D721Med (cell line): ENCODE measurements at places on chromosomes 4 and X.

DNA sequence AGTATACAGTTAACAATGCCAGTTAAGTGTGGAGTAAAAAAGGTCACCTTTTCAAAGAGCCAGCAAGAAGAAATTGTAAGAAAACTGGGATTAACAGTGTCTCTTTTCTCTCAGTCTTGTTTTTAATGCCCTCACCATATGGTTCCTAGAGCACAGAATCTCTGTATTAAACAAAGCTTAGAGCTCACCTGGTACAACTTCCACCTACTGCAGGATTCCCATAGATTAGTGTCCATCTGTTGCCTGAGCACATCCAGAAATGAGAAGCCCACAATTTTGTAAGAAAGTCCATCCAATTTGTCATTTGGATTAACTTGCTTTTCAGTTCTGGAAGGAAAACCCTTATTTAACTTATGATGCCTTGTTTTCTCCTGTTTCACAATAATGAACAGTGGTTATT lies 1037.1 kb downstream of the STPG2 start:
- DNase-seq, result peak; percentile 12

GRCh38 chr4:83605744-83606172 lies 69.8 kb downstream of the GPAT3 start:
- DNase-seq, result no peak

GRCh38 chr4:125358453-125358852 lies 43.7 kb downstream of the FAT4 start:
- DNase-seq, result no peak

- DNase-seq, result no peak
Measured at GRCh38 chrX:43504394-43504793, 151.7 kb upstream of the MAOA start.

DNA sequence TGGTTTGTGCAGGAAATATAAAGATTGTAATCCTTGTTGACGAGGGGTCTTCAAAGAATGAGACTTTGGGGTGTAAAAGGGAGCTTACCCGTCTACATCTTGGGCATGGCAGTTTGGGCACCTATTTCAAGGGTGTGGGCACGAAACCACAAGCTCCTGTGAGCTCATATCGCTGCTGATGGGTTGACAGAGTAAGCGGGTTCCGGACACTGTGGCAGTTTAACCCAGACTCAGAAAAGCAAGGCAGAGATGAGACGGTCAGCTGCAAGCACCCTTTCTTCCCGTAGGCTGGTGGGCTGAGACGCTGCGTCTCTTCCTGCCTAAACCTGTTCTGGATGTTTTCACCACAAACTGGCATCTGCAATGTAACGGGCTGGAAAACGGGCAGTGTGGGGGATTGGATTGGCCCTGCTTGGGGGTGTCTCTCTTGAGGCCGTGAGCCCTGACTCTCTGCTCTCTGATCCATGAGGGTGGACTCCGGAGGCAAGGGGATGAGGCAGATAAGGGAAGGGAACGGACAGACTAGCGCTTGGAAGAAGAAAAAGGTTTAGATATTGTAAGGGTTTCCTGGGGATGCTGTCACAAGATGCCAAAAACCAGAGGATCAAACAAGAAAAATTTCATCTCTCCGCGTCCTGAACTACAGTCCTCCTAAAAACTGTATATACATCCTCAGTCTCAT lies 237.5 kb downstream of the SHOX start:
- no peak for DNase-seq

GRCh38 chrX:13101441-13102139 lies 57.2 kb upstream of the FAM9C start:
- DNase-seq, result no peak

DNA sequence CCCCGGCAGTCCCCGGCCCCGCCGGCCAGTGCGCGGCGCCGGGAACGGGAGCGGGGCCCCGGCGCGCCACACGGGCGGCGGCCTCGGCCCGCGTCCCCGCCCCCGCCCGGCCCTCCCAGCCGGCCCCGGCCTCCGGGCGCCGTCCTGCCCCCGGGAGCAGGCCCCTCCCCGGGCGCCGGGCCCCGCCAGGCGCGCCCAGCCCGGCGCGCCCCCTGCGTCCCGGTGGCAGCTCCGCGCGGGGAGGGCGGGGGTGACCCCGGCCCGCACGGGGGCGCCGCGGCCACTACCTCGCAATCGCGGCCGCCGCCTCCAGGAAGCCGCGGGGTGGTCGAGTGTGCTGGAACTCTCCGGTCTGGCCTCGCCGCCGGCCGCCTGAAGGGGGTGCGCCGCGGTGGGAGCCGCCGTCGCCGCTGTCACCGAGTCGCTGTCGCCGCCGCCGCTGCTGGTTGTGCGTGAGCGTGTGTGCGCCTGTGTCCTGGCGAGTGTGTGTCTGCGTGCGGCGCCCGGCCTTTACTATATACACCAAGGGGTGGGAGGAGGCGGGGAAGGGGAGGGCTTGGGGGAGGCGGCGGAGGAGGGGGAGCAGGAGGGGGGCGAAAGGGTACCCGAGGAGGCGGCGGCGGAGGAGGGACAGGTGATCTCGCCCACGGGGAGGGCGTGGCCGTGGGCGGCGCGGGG lies at the start of gene RAI2:
Gene RAI2 (minus strand): TSS at position 488 of the 678 bp plus-strand sequence. CDS start 59,288 bp downstream, outside the sequence.
- peak; percentile 15 for DNase-seq

- DNase-seq, result no peak
Measured at GRCh38 chr4:36773467-36773866, 471.1 kb upstream of the NWD2 start.

DNA sequence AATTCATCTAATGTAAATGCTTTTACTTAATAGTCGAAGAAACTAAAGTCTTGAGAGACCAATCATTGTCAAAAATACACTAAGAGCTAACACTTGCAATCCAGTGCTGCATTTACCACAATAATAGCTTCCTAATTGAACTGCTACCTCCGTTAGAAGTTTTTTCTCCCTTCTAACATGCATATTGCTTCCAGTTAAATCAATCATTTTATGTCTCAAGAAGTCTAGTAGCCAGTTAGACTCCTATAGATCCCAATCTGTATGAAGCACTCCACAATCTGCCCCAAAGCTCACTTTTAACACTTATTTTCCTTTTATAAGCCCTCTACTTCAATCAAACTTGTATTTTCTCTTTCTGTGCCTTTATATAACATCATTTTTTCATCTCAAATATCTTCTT lies 41.4 kb upstream of the GRID2 start:
- no peak for DNase-seq

DNA sequence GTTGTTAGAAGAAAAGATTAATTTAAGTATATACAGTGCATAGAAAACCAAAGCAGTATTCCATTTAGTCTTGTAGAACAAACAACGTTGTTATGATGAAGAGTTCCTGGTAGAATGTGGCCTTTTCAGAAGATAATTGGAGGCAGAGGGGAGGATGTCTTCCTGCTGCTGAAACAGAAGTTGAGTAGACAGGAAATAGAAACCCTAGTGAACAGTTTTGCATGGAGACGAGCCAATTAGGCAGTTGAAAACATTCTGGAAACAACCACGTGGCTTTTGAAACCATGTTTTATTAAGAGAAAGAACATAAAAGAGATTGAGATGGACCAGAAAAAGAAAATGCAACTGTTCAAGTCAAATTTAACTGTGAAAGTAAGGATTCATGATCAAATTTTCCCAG lies 325.2 kb downstream of the CAMK2D start:
- no peak for DNase-seq

DNA sequence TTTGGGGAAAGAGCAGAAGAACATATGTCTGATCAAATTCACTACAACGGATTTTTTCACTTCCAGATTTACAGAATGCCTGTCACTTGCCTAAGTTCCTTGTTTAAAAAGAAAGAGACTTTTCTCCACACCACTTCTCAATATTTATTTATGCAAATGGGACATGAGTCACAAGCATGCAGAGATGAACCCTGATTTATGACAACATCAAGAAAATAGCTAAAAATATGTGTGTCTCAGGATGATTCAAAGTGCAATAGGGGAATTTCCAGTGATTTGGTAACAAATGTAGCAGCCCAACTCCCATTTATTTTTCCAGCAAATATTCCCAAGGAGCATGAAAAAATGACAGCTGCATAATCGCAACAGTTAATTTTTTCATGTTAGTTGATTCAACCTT lies 180.4 kb upstream of the FAT1 start:
- no peak for DNase-seq

GRCh38 chr4:185210102-185210981 lies 944 bp downstream of the SNX25 start:
- no peak for DNase-seq

- no peak for DNase-seq
Measured at GRCh38 chrX:124842205-124842604, 477.5 kb upstream of the TEX13C start.

DNA sequence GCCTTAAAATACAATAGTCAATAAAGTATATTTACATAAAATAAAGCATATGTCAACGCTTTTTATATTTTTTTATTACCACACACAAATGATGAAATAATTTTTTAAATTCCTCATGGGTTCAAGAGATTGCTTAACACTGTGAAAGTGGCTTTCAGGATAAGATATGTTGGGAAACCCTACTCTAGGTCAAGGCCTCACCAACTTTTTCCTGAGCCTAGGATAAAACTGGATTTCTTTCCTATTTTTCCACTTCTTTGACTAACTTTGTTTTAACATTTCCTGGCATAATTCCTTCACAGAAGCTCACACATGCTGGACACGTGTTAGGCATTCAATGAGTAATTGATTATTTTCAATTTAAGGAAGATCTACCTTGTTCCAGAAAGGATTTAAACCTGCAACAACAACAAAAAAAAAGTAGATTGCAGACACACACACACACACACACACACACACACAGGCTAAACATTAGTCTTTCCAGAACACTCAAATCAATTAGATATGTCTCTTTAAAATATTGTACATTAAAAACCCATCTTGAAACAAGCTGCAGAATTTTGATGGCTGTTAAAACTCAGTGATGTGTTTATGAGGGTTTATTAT lies 9.1 kb downstream of the KLB start:
- DNase-seq, result no peak

DNA sequence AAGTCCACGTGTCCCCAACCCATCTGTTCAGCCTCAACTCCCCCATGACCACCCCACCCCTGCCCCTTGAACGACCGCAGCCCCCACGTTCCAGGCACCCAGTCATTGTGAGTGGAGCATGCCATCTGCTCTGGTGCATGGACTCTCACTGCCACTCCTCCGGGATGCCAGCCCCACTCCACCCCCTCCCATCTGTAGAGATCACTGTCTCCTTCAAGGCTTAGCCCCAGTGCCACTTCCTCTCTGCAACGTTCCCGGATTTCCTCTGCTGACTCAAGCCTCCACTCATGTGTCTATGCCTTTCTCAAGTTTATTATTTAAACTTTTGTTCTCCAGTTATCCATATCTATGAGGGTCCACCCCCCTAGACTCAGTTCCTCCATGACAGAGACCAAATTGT lies 54.0 kb downstream of the MAML3 start:
- no peak for DNase-seq

DNA sequence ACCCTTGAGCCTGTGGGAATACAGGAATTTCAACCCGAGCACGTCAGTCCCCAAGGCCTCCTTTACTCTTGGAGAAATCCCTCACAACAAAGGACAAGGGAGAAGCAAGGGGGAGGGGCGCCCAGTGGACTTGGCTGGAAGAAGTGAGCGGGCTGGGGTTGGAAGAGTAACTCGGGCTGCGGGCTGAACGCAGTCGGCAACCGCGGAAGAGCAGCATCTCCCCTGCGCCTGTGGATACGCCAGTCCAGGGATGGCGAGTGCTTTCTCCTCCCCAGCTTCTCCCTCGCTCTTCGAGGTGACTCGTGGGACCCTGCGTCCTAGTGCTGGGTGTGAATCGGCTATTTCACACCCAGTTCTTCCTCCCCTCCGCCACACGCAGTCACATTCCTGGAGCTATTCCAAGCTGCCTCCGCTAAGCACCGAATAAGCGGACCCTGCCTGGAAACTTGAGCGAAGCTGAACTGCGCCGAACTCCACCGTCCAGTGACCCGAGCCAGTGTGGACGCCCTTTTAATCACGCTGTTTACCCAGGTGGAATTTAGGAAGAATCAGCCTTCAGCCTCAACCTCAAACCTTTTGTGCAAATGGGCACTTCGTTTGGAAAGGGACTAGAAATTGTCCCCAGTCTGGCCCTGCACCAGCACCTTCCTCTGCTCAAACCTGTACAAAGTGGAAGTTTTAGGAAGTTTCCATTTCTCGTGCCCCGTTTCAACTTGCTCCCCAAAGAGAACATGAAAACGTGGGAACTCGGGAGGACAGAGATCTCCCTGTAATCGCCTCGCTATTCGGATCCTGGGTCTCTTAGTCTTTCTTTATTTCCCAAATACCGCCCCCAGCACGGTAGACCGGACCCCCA lies 64.3 kb upstream of the WDR17 start:
- DNase-seq, result no peak

- DNase-seq, result no peak
Measured at GRCh38 chrX:134625315-134625718, 33.0 kb downstream of the PLAC1 start.

GRCh38 chrX:21376636-21377035 lies 2.4 kb downstream of the CNKSR2 start:
- DNase-seq, result no peak

DNA sequence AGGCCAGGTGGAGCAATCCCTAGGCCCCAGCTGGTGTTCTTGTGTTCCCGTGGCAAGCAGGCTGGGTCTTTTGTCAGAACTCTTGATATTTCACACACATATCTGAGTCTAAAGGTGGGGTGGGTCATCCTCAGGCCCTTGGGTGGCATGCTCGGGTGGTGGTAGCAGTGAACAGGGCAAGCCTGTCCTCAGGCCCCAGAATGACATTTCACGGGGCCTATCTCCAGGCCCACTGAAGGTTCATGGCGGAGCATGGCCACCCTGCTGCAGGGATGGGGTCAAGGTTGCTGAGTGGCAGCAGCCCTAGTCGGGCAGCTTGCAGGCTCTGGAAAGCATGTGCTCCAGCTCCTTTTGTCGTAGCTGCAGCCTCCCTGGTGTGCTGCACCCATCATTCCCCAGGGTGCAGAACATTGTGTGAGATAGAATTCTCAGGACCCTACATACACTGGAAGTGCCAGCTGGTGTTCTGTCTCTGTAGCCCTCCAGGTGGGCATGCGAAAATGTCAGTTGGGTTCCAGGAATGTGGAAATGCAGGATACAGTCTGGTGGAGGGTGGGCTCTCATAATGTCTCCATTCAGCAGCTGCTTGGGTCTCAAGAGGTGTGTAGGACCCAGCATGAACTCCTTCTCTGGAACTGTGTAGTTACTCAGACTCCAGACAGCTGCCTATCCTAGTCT lies 1571.8 kb downstream of the STIM2 start:
- no peak for DNase-seq

DNA sequence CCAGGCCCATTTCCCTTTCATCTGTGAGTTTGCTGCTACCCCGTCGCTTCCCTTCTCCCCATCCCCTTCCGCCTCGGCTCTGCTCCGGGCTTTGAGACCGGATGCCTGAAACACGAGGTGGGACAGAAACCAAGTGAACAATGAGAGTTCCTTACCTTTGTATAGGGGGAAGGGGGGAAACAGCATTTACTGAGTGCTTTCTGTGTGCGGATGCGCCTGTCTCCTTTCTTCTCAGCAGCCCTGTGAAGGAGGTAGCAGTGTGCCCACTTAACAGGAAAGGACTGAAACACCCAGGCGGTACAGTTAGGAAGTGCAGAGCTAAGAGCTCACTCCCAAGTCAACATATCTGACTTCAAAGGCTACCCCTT lies 43.2 kb upstream of the TMSB15B start:
- no peak for DNase-seq

GRCh38 chr4:3413675-3414420 lies 27.9 kb upstream of the HGFAC start:
- no peak for DNase-seq
